DMS 273 treated with DMSO at 0.1 percent for 48 hours (cell line): ENCODE measurements at places on chromosomes 13 and 19.

- DNase-seq: no peak
Measured at GRCh38 chr13:44426461-44426860, 52.8 kb downstream of the SERP2 start.

DNA sequence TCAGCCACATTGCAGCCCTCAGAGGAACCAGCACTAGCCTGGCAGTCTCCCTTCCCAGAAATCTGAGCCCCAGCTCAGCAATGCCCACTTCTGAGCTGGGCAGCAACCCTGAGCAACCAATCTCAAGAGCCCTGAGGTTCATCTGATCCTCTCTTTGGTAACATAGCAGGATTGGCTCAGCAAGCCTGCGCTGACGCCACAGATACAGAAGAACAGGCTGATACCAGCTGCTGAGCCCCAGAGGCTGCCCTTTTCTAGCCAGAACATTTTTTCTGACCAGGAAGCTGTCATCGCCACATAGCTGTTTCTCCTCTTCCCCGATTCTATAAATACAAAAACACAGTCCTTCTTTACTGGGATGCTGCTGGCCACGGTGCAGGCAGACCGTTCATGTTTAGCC is 59.8 kb downstream of the TRPM4 start:
- no peak for DNase-seq

DNA sequence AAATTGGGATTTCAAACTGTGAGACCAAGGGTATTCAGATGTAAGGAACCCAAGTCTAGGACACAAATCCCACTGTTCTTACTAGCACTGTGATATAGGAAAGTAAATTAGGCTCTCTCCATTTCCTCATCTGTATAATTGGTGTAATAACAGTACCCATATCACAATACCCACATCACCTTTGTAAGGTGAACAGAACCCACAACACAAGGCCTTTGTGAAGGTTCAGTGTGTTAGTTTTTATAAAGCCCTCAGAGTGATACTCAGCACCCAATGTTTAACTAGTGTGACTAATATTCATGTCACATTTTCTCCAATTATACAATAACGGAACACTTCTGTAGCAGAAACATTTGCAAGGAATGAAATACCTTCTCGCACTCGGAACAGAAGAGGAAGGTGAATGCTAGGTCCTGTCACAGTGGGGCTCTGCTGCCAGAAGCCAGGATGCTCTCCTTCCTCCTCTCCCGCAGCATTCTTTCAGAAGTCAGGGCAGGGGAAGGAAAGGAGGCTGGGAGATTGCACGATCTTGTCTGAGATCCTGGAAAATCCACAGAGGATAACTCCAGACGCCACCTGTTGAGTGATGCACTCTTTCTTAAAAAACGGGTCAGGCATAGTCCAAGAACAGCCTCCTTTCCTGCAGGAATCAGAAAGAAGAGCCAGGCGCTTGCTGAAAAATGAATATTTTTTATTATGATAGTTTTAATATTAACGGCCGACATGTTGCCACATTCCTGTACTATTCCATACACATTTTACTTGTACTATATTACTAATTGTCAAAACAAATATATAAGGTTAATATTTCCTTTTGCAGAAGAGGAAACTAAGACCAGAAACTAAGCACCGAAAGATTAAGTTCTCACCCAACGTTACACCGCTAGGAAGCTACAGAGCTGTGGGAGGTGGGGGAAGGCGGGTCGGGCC is 762 bp downstream of the ZNF45 start:
- no peak for DNase-seq

DNA sequence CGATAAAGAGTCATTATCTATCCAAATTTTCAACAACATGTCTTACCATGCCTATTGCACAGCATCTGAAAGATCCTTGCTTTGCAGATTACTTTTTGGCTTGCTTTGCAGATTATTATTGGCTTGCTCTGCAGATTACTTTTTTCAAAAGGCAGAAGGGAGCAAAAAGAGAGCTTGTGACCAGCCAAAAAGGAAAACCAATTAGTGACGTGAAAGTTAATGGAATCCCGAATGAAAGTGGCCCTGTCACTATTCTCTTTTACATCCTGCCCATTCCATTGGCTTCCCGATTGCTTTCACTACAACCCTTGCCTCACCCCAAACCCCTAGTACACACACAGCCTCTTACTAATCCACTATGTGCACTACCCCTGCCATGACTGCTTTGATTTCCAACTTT is 81.3 kb downstream of the LHFPL6 start:
- no peak for DNase-seq

- DNase-seq: no peak
Measured at GRCh38 chr19:29216021-29216420, 3.1 kb upstream of the UQCRFS1 start.

GRCh38 chr13:112105244-112105681 is 38.3 kb downstream of the SOX1 start:
- DNase-seq: no peak

GRCh38 chr19:11423164-11423790 is 4.2 kb upstream of the RGL3 start:
- no peak for DNase-seq

DNA sequence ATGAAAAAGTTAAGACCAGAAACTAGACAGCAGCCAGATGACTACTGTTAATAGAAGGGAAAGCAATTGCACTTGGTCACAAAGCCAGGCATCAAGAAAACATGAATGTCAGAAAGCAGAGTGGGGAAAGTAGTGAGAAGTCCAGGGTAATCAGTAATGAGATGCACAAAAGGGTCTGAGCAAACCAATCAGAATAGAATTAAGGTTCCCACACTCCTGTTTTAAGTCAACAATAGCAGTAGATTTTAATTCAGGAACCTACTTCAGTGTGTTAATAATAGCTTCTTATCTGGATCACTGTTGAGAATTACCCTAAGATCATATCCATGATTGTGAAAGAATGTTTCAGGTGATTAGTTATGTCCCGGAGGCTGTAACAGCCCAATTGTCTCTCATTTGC is 72.6 kb upstream of the KLF5 start:
- no peak for DNase-seq

- DNase-seq: no peak
Measured at GRCh38 chr13:71399631-71400215, 467.3 kb downstream of the DACH1 start.

- no peak for DNase-seq
Measured at GRCh38 chr13:100506154-100506553, 82.4 kb downstream of the GGACT start.

GRCh38 chr13:109773786-109774185 is 12.6 kb downstream of the IRS2 start:
- DNase-seq: no peak

- DNase-seq: no peak
Measured at GRCh38 chr19:6739883-6740588, 556 bp downstream of the TRIP10 start.

GRCh38 chr13:39496506-39496905 is 106.5 kb downstream of the LHFPL6 start:
- DNase-seq: no peak

DNA sequence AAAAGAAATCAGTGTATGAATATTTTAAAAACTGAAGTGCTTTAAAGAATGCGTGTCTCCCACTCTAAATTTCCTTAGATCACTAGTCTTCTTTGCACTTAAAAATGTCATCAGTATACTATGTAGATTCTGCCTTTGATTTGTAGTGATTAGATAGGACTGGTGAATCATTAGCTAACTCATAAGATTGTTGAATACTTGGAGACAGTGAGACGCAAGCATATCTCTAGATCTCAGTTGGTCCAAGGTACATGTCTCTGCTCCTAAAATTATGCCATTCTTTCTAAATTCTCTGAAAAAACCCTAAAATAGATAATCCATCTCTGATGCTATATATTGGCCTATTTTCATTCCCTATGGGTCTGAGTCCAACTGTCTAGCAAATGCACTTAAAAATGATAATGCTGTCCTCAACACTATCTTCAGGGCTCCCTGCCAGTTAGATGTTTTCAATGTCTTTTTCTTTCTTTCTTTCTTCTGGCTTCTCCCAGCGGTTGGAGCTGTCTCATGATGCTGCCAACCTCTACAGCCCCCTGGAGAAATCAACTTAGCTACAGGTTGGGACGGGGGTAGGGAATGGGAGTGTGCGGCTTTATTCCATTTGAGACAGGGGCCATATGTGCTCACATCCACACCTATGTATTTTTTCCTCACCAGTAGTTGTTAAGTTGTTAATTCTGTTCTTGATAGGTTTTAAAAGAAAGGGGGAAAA is 301.0 kb downstream of the NDFIP2 start:
- DNase-seq: no peak

GRCh38 chr19:50854636-50855410 is at the start of gene KLK3:
TSS of gene KLK3 (plus strand) at chr19:50854915. CDS start at chr19:50854956, 41 bp downstream.
- DNase-seq: no peak

DNA sequence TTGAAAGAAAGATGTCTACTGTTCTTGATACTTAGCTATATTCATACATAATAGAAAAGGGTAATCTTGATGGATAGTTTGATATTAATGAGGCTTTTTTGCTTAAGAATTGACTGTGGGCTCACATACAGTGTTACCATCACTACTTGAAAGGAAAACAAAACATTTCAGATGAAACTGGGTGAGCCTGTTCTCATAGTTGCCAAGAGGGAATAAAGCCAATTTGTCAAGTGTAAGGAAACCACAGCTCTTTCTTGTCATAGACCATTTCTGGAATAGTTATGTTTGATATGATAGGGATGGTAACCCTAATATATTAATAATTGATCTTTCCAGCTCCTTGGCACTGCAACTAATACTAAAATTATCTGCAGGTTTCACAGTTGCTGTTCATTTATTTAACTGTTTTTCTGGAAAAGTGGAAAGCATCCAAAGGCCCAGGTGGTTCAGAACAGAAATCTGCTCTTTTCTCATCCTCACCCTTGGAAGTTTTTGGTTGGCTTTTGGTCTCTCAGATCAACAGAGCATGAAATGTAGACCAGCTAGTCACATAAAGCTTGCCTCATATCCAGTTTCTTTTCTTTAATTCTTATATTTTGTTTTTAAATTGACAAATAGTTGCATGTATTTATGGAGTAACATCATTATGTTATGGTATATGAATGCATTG is 43.2 kb downstream of the ARHGEF7 start:
- no peak for DNase-seq

DNA sequence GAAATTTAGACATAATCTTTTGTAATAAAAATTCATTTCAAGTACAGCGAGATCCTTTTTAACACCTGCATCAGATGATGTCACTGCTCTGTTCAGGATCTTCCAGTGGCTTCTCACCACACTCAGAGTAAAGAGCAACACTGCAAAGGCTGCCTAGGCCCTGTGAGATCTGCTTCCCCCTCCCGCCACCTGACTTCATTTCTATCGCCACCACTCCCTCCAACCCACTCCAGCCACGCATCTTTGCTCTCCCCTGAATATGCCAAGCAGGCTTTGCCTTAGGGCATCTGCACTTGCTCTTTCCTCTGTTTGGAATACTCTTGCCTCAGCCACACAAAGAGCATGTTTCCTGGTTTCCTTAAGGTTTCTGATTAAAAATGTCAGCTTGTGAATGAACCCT is 58.3 kb downstream of the MBNL2 start:
- no peak for DNase-seq

DNA sequence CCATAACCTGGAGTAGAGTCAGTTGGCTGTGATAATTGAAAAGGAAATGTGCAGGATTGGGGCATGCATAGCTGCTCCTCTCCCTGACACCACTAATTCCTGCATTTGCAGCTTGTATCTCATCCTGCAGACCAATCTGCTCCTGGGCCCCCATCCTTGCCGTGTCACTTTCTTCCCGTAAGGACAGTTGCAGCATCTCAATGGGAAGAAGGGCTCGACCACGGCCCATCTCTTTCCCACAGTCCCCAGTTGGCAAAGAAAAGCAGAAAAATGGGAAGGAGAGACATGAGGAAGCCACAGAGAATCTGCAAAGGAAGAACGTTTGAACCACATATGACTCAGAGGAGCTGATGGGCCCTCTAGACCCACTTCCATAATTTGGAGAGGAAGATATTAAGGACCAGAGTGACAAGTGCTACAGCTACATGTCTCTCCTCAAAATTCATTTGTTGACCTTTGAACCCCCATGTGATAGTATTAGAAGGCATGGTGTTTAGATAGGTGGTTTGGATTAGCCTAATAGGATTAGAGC is 1.8 kb upstream of the SIGLEC12 start:
- no peak for DNase-seq

GRCh38 chr19:36059180-36059910 is 4.6 kb downstream of the WDR62 start:
- no peak for DNase-seq

DNA sequence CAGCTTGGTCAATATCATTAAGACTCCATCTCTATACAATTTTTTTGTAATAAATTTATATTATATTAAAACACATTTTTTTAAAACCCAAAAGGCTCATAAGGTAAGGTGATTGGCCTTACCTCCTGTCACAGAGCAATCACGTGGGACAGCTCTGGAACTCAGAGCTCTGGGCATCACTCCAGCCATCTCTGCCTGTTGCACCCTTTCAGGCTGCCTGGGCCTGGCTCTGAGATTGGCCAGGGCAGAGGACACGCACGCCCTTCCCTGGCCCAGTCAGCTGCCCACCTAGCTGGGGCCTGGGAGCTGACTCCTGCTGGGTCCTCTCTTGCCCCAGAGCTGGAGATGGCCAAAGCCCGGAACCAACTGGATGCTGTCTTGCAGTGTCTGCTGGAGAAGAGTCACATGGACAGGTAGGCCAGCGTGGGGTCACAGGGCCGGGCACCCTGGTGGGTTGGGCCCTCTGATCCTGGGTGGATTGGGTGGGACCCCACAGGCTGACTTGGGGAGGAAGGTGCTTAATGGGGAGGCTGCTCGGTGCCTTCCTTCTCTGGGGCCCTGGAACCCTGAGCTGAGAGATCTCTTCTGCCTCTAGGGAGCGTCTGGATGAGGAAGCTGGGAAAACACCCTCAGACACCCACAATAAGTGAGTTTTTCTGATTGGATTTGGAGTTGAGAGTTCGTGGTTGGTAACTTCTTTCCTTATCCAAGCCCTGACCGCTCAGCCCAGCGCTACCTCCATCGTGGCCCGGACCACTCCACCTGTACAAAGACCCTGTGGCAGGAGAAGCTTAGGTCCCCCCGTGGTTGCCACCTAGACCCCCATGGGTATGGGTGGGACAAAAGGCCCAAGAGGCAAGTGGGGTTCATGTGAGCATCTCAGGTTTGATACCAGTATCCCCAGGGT is 3.7 kb downstream of the LIN37 start:
- no peak for DNase-seq

DNA sequence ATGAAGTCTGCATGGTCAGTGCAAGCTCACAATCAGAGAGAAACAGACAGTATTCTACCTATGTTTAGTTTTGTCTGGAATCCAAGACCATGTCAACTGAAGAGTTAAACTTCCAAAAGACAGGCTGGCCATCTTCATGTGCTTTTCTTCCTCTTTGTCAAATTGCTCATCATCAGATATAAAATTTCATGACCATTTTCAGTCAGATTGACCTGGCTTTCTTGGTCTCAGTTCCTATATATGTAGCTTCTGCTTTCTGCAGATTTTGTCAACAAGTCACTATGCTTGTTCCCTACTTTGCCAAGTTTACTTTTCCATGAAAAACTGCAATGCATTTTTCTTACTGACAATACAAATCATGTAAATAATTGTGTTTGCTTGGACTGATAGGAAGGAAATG is 13.9 kb downstream of the SLC46A3 start:
- no peak for DNase-seq

GRCh38 chr13:111343186-111343805 is 22.9 kb downstream of the TEX29 start:
- no peak for DNase-seq
